ENCODE measurements at places on chromosomes 1 and 21. TPM values are rescaled to one million over a fixed set of nuclear protein-coding genes. Genes with fewer than 3 reads are reported as not detected.

Gene ESPN
- 0.81 TPM for total RNA-seq

Gene CRYBG2
- not detected for total RNA-seq

Gene KPRP
- total RNA-seq, result not detected

Gene C1orf198
- 13.8 TPM for total RNA-seq

Gene S100A1
- not detected for total RNA-seq

Gene MX1
- 12.9 TPM for total RNA-seq

Gene PCAT6
- 0.26 TPM for total RNA-seq

Gene RXRG
- not detected for total RNA-seq

Gene IGFN1
- total RNA-seq, result not detected

Measured in pulmonary artery endothelial cell (primary cell).